Subcutaneous adipose tissue (tissue), 4 donors: ENCODE measurements at places on chromosomes 1 and 21. TPM values are rescaled to one million over a fixed set of nuclear protein-coding genes. Genes with fewer than 3 reads are reported as not detected.

The USH2A gene
- not detected for total RNA-seq

The C1orf141 gene
- total RNA-seq, result not detected

The TRNP1 gene
- total RNA-seq, result 3.8 TPM

The POLR3GL gene
- 30.9 TPM for total RNA-seq

The TIAM1 gene
- 5.1 TPM for total RNA-seq

The SPRR2A gene
- not detected for total RNA-seq

The C1orf174 gene
- total RNA-seq, result 21.4 TPM

The NBPF4 gene
- not detected for total RNA-seq

The KCNT2 gene
- total RNA-seq, result 6.8 TPM

The MORN1 gene
- total RNA-seq, result 2.8 TPM

The YBEY gene
- total RNA-seq, result 19.4 TPM

The KCNC4 gene
- total RNA-seq, result 2.2 TPM

The G0S2 gene
- 3,115 TPM for total RNA-seq

The LY9 gene
- 5.1 TPM for total RNA-seq

The RAP1A gene
- 61.4 TPM for total RNA-seq

The TRIM33 gene
- total RNA-seq, result 36.2 TPM

The VPS45 gene
- 54.6 TPM for total RNA-seq

The BNIPL gene
- total RNA-seq, result 0.34 TPM

The AKT3 gene
- total RNA-seq, result 66.5 TPM

The MAP1LC3C gene
- 3.1 TPM for total RNA-seq

The PGLYRP3 gene
- not detected for total RNA-seq
